ENCODE measurements at places on chromosomes 6 and 20.

- no peak for DNase-seq
These were observed 621.9 kb upstream of the GJE1 start for GRCh38 chr6:141510803-141511202.

- DNase-seq = no peak
These were observed 700.1 kb downstream of the HDGFL1 start for GRCh38 chr6:23269436-23269835.

- DNase-seq = no peak
These were observed 282.8 kb upstream of the FOXQ1 start for GRCh38 chr6:1029141-1029540.

DNA sequence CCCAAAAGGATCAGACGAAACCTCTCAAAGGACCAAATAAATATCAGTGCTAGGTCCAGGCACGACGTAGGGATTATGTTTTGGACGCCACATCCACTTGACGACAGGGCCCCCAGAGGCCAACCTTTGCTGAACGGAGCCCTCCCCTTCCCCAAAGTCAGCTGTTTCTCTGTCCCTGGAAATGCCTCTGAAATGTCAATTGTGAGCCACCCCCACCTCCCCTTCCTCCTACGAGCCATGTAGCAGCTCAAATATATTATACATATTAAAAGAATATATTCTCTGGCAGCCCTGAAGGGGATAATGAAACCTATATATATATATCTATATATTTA is 39.6 kb upstream of the BLCAP start:
- peak; percentile 72 for DNase-seq

DNA sequence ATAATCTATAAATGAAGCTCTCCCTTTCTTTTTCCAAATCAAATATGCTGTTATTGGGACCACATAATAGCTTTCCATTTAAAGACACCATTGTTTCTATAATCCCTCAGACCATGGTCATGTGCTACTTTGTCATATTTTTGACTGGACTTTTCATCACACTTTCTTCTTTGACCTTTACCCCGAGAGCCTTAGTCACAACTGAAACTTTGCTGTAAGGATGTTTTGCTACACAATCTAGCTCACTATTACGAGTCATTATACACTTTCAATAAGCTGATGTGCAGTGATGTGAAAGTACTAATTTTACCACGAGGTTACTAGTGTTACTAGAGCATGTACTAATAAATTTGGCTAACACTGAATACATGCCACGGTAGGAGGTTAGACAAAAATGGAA is 367.2 kb upstream of the RUNX2 start:
- no peak for DNase-seq

DNA sequence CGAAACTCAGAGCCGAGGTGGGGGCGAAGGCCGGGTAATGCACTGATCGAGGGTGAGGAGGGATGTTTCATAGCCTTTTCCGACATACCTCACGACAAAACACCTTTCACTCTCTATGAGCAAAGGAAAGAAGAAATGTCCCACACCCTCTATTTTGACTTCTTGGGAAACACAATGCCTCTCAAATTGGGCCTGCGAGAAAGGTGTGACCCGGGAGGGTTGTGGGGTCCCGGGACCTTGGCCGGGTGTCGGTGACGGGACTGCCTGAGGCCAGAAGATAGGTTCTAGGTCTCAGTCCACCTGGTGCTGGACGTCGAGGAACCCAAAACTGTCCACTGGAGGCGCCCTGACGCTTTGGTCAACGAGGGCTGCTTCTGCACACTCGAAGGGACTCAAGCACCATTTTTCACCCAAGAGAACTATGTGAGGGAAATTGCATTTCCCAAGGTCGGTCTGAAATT is 41.1 kb upstream of the OSTM1 start:
- DNase-seq = peak; percentile 27

- no peak for DNase-seq
These were observed 68.0 kb upstream of the SMIM28 start for GRCh38 chr6:138309695-138310094.

DNA sequence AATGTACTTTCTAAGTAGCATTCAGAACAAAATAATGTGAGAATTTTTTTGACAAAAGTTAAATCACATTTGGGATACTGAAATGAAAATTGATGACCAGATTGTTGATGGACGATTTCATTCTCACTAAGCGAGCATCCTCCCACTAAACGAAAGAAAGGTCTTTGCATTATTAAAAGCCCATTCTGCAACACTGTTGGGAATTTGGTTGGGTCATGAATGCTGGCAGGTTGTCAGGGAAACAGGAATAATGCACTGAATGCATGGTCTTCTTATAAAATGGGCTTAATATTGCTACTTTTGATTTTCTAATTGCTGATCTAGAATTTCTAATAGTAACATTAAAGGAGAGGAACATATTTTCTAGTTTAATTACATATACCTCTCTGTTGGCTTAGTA is 229.8 kb downstream of the NKAIN2 start:
- peak; percentile 77 for DNase-seq

GRCh38 chr20:1861347-1861976 is 33.7 kb upstream of the SIRPA start:
- no peak for DNase-seq

DNA sequence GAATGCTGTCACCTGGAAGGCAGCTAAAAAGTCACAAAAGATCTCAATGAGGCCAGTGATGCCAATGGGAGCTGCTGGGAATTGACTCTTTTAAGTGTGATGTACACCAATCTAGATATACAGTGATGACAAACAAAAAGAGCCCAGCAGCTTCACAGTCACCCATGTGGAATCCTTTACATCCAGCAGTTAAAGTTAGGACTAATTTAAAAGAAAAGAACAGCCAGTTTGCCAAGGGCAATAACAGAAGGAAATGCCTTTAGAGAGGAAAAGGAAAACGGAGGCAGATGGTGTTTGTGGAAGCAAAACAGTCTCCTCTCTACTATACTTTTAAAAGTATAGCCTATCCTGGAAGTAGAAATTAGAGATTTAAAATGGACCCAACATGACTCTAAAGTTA is 873.5 kb downstream of the EPHA7 start:
- no peak for DNase-seq

- peak; percentile 83 for DNase-seq
These were observed 31.8 kb downstream of the TBC1D7 start for GRCh38 chr6:13296536-13296997.
